ENCODE measurements at places on chromosomes 1 and 21.

GRCh38 chr1:228344631-228345072 is 62.0 kb downstream of the TRIM11 start:
- DNase-seq = no peak

- DNase-seq = no peak
These were observed 43.0 kb upstream of the RAVER2 start for GRCh38 chr1:64701886-64702285.

GRCh38 chr1:169150641-169151337 is 44.3 kb downstream of the ATP1B1 start:
- no peak for DNase-seq

DNA sequence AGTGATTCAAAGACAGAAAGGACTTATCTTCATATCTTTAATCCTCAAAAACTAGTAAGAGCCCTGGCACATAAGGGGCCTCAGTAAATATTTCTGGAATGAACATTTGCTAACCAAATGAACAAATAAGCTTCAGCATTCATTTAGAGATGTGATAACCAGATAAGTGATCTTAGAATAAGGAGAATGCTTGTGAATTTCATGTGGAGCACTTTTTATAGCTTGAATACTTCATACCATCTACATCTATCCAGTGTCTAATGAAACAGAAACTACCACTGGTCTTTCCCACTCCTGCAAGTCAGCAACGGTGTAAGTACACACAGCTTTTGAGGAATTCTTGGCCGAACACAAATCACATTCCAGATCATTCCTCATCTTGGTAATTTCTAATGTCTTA is 38.5 kb downstream of the EDEM3 start:
- no peak for DNase-seq

DNA sequence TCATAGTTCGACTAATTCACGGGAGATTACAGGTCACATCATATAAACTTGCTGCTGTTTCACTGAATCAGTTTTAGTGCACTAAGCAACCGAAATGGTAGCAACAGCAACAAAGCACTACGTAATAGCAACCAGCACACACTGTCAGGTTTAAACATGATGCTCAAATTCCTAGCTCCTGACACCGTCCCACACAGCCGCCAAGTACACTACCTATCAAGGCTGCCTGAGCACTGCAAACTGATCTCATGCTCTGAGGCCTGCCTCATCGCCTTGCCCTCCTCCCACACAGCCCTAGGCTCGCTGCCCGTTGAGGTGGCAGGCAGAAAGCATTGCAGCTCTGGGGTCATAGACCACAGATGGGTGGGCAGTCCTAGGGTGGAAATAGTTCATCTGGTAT is 12.4 kb downstream of the LAMC2 start:
- no peak for DNase-seq

DNA sequence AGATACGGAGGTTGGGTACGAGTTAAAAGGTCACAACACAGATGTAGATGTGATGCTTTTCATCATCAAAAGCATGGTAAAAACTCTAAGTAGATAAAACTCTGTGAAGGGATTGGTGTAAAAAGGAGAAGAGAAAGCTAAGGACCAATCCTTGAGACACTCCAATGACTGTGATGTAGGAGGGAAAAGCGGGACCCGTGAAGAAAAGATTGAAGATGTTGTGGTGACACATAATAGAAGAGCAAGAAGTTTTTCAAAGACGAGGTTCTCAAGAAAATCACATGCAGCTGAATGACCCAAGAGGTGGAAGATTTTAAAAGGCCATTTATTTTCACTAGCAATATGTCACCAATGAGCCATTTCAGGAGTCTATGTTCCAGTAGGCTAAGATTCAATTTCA is 179.5 kb downstream of the MRPL39 start:
- DNase-seq = no peak
